A549 treated with ZK216348 at 1 μM for 4 hours (cell line): ENCODE measurements at places on chromosomes 11 and 22. TPM values are rescaled to one million over a fixed set of nuclear protein-coding genes. Genes with fewer than 3 reads are reported as not detected.

Gene DDIAS
- 13.1 to 18.1 TPM (median 14.7 TPM) in 5 replicates for total RNA-seq

Gene SOX6
- not detected in 5 replicates for total RNA-seq

Gene GRM5
- total RNA-seq = not detected in 5 replicates

Gene HTR3B
- total RNA-seq = not detected in 5 replicates

Gene CADM1
- total RNA-seq = 21.0 to 29.0 TPM (median 24.9 TPM) in 5 replicates
